CD4-positive, alpha-beta T cell treated with Interleukin-6 at 100 ng/mL for 8 hours (primary cell): ENCODE measurements at places on chromosomes 6 and 20.

DNA sequence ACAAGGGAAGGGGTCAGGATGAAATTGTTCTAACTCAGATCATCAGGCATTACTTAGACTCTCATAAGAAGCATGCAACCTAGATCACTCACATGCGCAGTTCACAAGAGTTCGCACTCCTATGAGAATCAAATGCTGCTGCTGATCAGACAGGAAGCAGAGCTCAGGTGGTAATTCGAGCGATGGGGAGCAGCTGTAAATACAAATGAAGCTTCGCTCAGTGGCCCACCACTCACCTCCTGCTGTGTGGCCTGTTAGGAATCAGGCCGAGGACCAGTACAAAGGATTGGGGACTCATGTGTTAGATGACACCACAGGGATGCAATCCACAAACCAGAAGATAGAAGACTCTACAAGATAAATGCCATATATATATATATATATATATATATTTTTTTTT, 31.5 kb upstream of the TOP1 start:
- no peak for DNase-seq

DNA sequence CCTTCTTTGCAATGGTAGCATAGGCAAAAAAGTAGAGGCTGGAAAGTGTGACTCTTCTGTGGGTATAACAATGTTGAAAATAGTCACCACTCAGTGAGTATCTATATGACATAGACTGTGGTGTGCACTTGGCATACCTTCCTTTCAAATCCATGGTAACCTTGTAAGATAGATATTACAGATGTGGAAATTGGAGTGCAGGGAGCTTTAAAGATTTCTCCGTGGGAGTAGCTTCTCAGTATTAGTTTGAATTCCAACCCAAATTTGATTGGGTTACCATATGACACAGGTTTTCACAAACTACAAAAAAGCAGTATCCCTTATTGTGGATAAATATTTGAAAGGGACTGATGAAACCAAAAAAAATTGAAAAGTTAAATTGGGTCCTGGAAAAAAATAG, 163.8 kb downstream of the CLVS2 start:
- no peak for DNase-seq

DNA sequence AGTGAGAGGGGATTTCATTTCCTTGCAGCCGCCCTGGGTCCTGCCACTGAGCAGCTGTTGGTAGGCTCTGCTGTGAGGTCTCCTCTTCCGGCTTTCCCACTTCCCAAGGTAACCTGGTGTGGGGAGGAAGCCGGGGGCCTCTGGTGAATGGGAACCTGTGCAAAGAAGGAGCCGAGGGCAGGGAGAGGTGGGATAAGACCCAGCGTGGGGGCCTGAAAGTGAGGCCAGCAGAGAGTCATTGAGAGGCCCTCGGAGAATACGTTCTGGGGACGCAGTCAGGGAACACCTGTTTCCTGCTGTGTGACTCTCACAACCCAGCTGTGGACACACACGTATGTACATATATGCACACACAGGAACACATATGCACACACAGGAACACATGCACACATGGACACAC, 100.7 kb downstream of the CDH26 start:
- no peak for DNase-seq

DNA sequence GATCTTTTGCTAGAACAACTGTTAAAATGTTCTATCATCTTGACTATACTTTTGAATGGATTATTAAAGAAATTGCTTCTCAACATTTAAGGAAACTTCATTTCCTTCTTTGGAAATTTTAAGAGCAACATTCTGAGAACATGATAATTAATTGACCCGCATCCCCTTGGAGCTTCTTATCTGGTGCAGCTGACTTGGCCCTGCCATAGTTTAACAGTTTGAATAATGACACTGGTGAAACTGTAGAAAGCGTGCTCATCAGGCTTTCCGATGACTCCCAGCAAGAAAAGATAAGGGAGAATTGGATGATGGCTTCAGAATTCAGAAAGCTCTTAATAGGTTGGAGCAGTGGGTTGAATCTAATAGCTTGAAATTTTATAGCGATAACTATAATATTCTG, 38.1 kb downstream of the SNX9 start:
- no peak for DNase-seq

DNA sequence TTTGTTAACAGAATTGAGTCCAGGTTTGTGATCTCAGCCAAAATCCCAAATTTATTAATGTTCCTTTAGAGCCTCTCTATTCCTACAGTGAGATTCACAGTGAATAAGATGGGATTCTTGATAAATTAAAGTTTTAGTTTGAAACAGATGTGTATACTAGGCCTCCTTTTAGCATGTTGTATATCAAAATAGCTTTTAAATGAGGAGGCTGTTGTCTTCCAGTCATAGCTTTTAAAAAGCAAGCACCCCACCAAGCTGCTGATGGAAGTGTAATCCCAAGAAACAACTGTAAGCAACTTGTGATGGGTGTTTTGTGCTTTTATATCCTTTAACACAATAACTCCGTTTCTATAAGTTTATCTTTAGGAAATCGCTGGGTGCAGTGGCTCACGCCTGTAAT, 7.0 kb downstream of the GTF2H5 start:
- DNase-seq, result no peak

DNA sequence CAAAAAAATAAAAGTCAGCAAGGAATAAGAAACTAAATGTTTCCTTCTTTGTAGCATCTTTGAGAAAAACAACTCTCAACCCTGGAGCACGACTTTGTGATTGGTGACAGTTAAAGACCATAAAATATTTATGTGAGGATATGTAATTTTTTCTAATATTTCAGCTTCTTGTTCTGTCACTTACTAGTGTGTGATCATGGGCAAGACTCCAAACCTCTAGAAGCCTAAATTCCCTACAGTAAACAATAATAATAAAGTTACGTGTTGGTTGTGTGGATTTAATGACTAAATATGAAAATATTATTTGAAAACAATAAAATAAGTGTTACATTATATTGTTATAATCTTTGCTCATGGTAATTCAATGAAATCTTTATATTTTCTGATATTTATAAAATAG, 735.6 kb upstream of the MARCKS start:
- no peak for DNase-seq

GRCh38 chr6:57324538-57324937, 7.1 kb downstream of the PRIM2 start:
- DNase-seq, result no peak

- DNase-seq, result no peak
These were observed 164.4 kb downstream of the SIM1 start for GRCh38 chr6:100300221-100300736.

DNA sequence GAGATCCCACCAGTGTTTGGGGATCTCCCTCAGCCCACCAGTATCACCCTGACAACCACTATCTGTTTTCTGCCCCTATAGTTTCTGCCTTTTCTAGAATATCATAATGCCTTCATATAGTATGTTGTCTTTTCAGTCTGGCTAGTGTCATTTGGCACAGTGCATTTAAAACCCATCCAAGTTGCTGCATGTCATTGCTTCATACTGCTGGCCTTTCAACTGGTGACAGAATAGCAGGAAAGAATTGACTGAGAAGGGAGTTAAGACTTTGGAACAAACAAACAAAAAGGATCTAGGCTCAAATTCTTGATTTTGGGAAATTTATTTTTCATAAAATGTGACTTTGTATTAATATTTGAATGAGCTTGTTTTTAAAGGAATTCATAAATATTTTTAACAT, 4.5 kb downstream of the LMBRD1 start:
- no peak for DNase-seq

DNA sequence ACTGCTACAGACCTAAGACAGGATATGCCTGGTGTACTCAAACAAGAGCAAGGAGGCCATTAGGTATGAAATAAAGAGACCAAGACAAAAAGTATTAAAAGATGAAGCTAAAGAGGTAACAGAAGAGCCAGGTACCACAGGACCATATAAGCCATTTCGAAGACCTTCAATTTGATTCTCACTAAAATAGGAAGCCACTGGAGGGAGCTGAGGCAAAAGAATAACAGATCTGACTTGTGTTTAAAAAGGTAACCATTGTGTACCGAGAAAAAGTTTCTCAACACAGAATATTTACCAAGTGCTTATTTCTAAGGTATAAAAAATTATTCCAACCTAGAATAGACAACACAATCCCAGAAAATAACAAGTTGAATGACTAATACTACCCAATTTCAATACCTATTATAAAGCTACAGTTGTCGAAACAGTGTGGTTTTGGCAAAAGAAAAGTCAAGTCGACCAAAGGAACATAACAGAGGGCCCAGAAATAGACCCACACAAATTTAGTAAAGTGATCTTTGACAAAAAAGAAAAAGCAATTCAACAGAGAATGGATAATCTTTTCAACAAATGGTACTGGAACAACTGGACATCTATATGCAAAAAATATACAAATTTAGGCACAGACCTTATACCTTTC, 125.3 kb upstream of the DST start:
- DNase-seq, result no peak

DNA sequence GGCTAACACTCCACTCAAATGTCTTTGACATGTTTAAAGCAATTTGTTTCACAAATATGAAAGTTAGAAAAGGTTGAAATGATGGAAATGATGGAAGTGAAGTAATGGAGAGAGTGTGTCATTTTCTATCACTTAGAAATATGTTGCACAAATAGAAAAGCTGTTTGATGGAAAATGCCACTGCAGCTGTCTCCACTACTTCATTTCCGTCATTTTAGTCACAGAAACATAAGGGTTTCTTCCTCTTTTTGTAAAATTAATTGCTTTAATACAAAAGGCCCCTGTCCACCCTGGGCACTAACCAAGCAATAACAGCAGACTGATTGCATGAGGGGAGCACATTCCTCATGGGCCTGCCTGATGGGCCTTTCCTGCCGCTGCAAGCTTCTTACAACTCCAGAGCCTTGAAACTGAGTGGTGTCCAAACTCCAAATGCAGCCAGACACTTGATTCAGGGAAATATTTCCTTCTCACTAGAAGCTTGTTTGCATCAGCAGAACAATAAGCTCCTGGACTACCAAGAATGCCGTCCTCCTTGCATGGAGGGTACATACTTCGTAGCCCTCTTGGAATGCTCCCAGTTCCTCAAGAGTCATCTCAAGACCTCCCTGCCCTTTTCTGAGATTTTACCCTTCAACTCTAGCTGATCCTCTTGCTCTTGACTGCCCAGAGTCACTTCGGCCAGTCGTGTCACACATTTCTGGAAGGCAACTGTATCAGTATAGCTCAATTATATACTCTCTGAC, 36.1 kb downstream of the F13A1 start:
- no peak for DNase-seq

GRCh38 chr6:20846602-20847028, 312.4 kb downstream of the CDKAL1 start:
- DNase-seq, result no peak

GRCh38 chr6:42334870-42335269, 116.9 kb downstream of the TRERF1 start:
- no peak for DNase-seq

- no peak for DNase-seq
These were observed 426.6 kb upstream of the PLCB4 start for GRCh38 chr20:8642247-8642646.
